Fibroblast of skin of right quadriceps (primary cell): ENCODE measurements at places on chromosomes 6 and 20.

- DNase-seq, result peak; percentile 18
Observed at GRCh38 chr20:5848711-5849505, 98.7 kb downstream of the SHLD1 start.

GRCh38 chr6:149867876-149868640 lies 3.9 kb upstream of the LRP11 start:
- DNase-seq, result peak; percentile 51

GRCh38 chr6:15113587-15113986 lies 132.3 kb upstream of the JARID2 start:
- no peak for DNase-seq

GRCh38 chr6:84615987-84616386 lies 148.4 kb downstream of the TBX18 start:
- DNase-seq, result no peak

DNA sequence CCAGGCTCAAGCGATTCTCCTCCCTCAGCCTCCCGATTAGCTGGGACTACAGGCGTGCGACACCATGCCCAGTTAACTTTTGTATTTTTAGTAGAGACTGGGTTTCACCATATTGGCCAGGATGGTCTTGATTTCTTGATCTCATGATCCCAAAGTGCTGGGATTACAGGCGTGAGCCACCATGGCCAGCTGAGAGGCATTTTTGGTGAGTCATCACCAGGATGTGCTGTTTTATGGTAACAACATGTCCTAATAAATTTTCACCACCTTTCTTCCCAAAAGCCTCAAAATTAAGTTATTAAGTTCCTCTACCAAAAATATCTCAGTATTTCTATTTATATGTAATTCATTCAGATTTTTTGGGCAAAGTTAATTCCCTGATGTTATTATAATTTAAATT lies 53.5 kb downstream of the COL21A1 start:
- DNase-seq, result peak; percentile 20

DNA sequence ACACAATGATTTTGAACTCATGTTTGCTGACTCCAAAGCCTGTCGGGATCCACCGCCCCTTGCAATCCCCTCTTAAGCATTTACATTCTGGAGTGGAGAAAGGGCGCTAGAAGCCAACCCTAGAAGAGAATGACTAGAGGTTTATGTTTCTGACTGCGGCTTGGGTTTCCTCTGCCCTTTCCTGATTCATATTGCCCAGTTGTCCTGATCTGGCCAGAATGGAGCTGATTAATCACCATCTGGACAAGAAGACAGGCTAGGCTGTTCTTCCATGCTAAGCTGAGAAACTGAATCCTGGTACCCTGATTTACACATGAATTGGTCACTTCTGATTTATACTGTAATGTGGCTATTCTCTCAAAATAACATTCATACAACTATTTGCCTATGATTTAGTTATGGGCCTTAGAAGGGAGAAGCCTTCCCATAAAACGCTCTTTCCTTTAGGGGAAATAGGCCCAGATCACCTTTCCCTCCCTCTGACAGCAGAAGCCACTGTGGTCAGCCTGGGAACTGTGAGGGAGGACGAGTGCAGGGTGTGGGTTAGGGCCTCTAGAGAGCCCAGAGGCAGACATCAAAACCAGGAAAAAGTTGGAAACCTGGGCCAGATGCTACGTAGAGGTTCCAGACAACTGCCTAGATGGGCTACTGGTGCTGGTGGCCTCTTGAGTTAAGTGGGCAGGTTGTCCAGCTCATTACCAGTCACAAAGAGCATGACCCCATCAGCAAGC lies 199.2 kb upstream of the PRDM1 start:
- DNase-seq, result no peak

DNA sequence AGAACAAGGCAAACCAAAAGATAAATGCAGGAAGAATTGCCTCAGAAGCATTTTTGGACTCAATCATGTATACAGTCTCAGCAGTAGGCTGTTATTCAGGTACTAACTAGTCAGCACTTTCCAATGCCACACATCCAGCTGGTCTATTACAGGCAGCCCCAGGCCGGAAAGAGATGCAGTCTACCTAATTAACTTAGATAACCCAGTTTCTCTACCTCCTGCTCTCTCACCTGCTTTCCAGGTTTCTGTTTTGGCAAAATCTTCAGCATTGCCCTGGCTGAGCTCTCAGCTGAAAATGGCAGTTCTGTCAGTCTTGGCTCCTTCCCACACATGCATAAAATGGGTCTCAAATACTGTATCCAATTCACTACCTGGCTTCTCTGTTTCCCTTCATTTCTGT lies 101.3 kb upstream of the UFL1 start:
- DNase-seq, result no peak

DNA sequence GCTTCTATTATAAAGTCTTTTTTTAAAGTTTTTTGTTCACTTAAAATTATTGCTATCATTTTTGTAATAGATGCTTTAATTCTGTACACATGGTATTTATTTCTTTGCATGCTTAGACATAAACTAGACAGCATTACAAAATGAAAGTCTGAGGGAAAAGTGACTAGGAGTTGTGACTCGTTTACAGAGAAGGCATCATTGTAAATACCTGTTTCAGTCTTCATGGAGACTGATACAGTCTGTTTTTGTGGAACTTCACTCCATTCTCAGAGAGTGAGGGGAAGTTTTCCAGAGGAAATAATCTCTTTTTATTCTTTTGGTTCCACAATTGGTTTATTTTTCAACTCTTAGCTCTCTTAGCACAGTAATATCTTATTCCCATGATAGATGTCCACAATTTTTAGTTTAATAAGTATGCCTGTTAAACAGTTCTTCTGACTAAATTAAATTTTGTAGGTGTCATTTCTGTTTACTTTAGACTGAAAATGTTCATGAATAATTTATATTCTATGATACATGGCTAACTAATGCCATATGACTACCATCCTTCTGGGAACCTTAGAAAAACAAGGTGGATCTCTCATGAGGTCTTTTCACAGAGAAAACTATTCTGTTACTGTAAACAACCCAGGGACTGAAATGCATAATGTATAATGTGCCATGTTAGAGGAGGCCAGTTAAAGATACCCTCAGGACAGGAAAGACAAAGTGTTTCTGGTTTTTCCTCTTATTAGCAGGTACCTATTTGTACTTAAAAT lies 69.2 kb downstream of the MYO6 start:
- DNase-seq, result no peak

- DNase-seq, result no peak
Observed at GRCh38 chr6:149755300-149756260, 6.0 kb downstream of the PCMT1 start.

- no peak for DNase-seq
Observed at GRCh38 chr6:8865451-8865850, 430.1 kb upstream of the SLC35B3 start.

GRCh38 chr20:34473262-34473883 lies 42.8 kb upstream of the DYNLRB1 start:
- DNase-seq, result peak; percentile 32

DNA sequence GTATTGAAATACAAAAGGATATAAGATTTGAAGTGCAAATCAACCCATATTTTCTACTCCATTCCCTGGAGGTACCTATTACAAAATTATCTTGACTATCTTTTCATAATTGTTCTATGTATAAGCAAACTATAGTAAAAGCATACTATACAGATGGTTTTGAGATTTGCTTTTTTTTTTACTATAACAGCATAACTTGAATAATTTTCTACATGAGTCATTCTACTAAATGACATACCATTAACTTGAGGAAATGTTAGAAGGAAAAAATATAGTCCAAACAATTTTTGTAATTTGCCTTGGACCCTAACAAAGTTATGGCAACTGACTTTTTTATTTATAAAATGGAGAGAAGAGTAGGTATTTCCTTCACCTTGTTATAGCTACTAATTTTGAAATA lies 472.7 kb downstream of the PKHD1 start:
- no peak for DNase-seq

DNA sequence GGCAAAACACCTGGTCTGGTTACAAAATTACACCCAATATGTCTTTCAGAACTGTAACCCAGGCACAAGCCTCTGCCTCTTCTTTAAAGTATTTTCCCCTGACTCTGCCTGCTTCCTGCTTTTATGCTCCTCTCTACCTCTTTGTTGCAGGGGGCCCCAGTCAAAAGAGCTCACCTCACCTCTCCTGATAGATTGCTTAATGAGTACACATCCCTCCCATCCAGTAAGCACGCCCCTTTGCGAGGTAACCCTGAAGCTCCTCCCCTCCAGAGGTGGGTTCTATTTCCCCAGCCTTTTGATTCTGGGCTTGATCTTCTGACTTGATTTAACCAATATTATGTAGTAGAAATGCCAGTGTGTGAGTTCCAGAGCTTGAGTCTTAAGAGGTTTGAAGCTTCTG lies 56.6 kb upstream of the EYA2 start:
- DNase-seq, result no peak

DNA sequence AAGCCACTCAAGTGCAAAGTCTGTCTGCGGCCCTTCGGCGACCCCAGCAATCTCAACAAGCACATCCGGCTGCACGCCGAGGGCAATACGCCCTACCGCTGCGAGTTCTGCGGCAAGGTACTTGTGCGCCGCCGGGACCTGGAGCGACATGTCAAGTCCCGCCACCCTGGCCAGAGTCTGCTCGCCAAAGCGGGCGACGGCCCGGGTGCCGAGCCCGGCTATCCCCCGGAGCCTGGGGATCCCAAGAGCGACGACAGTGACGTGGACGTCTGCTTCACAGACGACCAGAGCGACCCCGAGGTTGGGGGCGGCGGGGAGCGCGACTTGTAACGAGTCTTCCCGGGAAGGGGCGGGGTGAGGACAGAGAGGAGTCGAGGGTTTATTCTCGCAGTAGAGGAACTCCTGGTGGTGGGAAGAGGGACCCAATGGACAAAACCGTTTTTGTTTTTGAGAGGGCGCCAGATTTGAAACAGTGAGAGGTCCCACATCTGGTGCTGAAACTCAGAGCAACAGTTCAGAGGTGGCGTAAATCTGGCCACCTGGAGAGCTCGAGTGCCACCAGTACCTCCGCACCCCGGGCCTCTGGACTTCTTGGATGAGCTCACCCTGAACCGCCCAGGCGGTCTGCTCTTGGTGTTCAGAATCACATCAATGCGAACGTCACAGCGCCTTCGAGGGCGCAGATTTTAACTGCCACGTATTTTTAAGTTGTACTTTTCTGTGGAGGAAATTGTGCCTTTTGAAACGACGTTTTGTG lies 8.0 kb downstream of the PRDM13 start:
- no peak for DNase-seq

GRCh38 chr20:49426873-49427272 lies 55.6 kb downstream of the KCNB1 start:
- no peak for DNase-seq

GRCh38 chr6:168634541-168635328 lies 193.8 kb downstream of the SMOC2 start:
- no peak for DNase-seq

DNA sequence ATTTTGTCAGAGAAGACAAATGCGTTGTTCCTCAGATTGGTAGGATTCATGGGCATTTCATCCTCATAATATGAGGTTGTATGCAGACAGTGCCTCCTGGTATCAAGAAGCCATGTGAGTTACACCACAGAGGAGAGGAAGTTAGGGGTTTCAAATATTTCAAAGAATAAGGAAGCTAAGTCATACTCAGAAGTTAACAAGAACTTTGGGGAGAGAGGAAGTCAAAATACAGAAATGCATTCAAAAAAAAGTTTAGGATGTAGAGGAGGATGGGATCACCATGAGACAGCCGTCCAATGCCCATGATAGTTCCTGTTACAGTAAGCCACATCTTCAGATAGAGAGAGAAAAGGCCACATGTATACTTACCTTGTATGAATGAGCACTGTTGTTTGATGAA lies 22.3 kb downstream of the HLA-DOB start:
- no peak for DNase-seq

GRCh38 chr6:142878407-142878806 lies 66.6 kb downstream of the HIVEP2 start:
- DNase-seq, result no peak

DNA sequence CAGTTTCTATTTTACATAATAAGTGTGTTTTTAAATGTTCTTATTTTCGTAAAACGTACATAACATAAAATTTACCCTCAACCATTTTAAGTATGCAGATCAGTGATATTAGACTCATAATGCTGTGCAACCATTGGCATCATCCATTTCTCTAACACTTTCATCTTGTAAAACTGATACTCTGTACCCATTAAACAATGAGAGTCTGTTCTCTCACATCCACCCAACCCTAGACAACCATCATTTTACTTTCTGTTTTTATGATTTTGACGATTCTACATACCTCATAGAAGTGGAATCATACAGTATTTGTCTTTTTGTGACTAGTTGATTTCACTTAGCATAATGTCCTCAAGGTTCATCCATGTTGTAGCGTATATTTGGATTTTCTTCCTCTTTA lies 140.4 kb downstream of the TINAG start:
- no peak for DNase-seq

DNA sequence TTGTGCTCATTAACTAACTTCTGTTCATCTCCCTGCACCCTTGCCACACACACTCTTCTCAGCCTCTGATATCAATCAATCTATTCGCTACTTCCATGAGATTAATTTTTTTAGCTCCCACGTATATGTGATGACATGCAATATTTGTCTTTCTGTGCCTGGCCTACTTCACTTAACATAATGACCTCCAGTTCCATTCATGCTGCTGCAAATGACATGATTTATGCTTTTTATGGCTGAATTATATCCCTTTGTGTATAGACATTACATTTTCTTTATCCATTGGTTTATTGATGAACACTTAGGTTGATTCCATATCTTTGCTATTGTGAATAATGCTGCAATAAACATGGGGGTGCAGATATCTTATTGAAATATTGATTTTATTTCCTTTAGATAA lies 50.8 kb upstream of the SPTLC3 start:
- DNase-seq, result no peak

GRCh38 chr20:50325215-50325614 lies 134.6 kb downstream of the CEBPB start:
- no peak for DNase-seq

- no peak for DNase-seq
Observed at GRCh38 chr6:56579155-56579851, 63.4 kb downstream of the DST start.

GRCh38 chr6:114010540-114010939 lies 39.6 kb upstream of the HDAC2 start:
- DNase-seq, result no peak

DNA sequence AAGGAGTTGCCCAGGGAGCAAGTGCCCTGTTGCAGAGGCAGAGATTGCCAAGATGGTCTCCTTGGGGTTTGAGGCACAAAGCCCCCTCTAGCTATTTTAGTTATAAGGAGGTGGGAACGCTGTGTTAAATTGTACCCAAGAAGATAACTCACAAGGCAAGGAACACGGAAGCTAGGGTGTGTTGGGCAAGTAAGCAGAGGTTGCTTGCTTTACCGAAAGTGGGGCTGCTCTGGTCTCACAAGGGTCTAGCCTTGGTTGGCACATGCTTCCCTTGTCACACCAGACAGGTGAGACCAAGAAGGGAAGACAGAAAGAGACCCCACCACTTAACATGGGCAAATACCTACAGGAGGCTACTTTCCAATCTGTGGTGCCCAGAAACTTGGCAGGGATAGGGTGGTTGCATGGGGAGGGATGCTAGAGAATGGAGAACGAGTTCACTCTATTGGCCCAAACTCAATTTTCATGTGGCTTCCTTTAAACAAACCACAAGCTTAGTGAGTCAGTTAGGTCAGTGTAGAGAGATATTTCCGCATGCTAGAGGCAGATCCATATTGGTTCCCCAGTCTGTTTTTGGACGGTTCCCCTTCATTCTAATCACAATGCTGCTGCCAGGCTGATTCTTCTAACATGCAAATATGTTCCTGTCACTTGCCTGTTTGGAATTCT lies 42.4 kb downstream of the PLAGL1 start:
- DNase-seq, result peak; percentile 64
